ENCODE measurements at places on chromosomes 3 and 15.

GRCh38 chr3:57048052-57048671 is 12.3 kb upstream of the SPATA12 start:
- DNase-seq: no peak

DNA sequence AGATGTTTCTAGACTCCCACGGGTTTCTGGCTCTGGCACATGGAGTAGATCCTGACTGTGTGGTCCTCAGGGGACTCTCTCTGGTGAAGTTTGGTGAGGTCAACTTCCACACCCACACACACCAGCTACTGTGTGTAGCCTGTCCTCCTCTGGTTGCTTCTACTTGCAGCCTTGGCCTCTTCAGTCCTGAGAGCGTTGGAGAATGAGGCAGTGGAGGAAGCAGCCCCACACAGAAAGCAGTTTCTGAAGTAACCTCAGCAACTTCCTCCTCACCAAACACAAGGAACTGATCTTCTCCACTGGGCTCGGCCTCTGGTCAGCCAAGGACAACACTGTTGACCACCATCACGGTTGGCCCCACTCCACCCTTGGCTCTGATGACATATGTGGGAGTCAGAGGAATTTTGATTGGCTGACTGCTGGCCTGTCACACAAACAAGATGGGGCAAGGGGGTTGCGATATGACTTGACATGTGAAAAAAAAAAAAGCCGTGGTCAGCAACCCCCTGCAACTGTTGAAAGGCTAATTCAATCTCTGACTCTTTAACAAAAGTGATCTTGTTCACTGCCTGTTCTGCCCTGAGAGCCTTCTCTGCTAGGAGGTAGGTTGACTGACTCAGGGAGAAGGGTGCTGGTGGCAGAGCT is 19.6 kb downstream of the CD86 start:
- no peak for DNase-seq

DNA sequence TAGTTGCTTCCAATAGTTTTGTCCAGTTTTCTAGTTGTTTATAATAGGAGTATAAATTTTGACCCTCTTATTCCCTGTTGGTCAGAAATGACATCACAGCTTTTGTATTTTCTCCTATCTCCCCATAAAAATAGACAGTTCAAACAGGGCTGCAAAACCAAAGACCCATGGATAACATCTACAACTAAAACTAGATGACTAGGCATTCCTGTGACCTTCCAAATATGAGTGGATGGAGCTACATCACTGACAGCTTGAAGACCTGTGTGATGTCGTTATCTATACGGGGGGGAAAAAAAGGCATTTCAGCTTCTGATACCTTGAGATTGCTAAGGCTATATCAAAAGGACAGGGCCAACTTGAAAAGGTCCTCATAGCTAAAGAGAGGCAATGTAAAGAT is 84.6 kb downstream of the REC114 start:
- no peak for DNase-seq

- no peak for DNase-seq
Measured at GRCh38 chr3:194023501-194024280, 112.3 kb upstream of the HES1 start.

DNA sequence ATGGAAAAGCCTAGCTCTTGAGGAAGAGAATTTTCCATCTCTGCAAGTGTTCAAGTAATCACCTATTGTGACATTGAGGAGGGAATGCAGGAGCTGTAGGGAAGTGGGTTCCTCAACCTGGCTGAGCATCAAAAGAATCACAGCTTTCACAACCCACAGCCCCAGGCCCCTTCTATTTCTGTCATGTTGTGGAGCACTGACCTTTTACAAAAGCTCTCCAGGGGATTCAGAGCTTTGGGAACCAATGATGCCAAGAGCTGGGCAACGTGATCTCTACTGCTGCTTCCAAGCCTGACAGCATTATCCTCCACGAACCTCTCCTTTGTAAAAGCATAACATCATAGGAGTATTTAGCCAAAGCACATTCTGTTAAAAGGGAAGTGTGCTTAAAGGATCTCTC is 231.1 kb downstream of the ADAMTS9 start:
- no peak for DNase-seq

Measured in activated gamma-delta T cell treated with anti-CD3 and anti-CD28 coated beads, Interleukin-2, amount 50 U/mL, for 16 hours (primary cell).